GOT3 (cell line): ENCODE measurements at places on chromosomes 11 and 22.

GRCh38 chr22:31081963-31082605 lies 966 bp downstream of the SMTN start:
- DNase-seq, result no peak

- DNase-seq, result no peak
These were observed 77.7 kb downstream of the STIM1 start for GRCh38 chr11:3933165-3933628.

GRCh38 chr11:103980108-103980507 lies 56.3 kb upstream of the DDI1 start:
- no peak for DNase-seq

- no peak for DNase-seq
These were observed 3.7 kb downstream of the SNRPD3 start for GRCh38 chr22:24559471-24559870.

- no peak for DNase-seq
These were observed 23.5 kb upstream of the GRAMD1B start for GRCh38 chr11:123406441-123407129.

DNA sequence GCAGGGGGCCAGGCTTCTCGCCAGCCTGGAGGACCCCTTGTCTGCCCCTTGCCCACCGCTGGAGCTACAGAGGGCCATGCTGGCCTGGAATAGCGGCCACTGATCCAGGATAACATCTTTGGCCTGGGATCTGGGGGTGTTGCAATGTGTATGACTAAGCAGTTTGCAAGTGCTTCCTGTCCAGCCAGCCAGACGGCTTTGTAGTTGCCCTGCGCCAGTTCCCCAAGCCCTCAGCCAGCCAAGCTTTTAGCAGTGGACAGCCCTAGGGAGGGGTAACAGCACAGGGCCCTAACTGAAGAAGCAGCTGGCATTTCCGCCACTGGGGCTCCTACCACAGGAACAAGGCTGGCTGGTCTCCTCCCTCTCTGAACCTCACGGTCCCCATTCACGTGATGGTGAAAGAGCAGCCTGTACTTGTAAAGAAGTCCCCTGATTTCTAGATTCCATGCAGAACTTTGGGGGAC lies 32.1 kb downstream of the UQCR10 start:
- DNase-seq, result peak; percentile 56

- DNase-seq, result no peak
These were observed 646.8 kb upstream of the CCDC90B start for GRCh38 chr11:83933008-83933407.

GRCh38 chr22:46508491-46508999 lies 28.9 kb downstream of the CELSR1 start:
- no peak for DNase-seq

DNA sequence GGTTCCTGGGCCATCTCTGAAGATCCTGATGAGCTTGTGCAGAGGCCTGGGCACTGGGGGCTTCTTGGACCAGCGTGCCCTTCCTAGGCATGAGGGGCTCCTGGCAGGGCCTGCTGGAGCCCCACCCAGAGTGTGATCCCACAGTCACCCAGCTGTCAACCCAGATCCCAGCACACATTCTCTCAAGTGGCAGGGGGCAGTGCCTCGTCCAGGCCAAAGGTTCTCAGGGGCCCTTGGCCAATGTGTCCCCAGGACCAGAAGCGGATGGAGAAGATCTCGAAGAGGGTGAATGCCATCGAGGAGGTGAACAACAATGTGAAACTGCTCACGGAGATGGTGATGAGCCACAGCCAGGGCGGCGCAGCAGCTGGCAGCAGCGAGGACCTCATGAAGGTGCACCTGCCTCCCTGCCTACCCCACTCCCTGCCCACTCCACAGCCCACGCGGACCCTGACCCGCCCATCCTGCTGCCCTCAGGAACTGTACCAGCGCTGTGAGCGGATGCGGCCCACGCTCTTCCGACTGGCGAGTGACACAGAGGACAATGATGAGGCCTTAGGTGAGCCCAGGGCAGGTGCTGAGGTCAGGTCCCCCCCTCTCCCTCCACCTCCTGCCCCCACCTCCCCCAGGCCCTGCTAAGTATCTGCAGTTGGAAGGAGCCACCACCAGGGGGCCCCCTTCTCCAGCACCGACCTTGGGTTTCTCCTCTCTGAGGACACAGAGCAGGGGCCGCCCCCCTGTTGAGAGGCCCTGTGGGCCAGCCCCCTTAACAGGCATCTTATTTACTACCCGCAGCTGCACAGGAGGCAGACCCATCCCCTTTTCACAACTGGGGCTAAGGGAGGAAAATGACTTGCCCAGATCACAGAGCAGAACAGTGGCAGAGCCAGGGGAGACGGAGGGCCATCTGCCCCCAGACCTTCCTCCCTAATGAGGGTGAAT lies 14.7 kb downstream of the GGA1 start:
- DNase-seq, result no peak

DNA sequence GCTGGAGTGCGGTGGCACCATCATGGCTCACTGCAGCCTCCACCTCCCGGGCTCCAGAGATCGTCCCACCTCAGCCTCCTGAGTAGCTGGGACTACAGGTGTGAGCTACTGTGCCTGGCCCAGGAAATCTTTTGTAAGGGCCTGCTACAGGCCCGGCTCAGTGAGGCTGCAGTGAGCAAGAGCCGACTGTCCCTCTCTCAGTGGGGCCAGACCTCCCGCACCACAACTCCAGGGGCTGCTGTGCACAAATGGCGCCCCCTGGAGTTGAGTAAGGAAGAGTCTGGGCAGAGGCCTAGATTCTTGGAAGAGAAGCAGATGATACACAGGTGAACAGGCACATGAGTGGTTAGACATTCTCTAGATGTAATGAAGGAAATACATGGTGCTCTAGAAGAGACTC lies 7.0 kb downstream of the SERHL2 start:
- DNase-seq, result no peak

- no peak for DNase-seq
These were observed 73.9 kb upstream of the FGF3 start for GRCh38 chr11:69892986-69893555.

- no peak for DNase-seq
These were observed 80.5 kb upstream of the WNT7B start for GRCh38 chr22:46057246-46058090.

DNA sequence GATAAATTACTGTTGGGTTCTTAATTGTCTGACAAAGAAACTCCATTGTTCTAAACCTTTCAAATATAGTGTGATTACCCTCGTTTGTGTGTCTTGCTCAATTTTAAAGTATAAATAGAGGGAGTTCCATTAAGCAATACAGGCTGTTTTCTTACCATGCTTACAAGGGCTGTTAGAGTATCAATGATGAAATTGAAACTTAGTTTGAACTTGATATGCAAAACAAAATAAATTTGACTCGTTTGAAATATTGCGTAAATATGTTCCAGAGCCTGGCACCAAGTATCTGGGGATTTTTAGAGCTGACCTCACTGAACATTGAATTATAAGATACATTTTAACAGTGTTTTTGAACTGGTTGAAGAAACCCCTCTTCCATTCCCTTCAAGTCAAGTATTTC lies 31.7 kb downstream of the TEAD1 start:
- no peak for DNase-seq

DNA sequence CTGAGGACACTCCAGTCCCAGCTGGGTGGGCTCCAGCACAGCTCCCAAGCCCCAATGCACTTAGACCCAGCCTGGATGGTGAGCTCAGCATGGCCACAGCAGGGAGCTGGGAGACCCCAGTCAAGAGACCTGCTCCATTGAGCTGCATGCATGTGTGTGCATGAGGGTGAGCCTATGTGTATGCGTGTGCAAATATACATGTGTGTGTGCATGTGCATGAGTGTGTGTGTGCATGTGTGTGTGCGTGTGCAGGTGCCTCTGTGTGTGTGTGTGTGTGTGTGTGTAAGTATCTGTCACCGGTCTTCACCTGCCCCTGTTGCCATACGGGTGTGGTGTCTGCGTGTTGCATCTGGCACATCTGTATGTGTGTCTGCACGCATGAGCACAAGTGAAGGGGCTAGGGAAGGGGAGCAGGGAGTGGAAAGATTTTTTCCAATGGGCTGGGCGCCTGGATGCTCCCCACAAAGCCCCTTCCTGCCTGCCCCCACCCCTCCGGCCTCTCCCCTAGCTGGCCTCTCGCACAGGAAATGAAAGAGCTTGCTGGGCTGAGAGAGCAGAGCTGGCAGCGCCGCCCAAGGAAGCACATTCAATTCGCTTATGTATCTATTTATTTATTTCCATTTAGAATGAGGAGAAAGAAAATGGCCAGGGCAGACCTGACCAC lies 4.1 kb downstream of the TSPAN32 start:
- DNase-seq, result no peak

GRCh38 chr11:57801183-57801485 lies 39.5 kb downstream of the CTNND1 start:
- no peak for DNase-seq

- no peak for DNase-seq
These were observed 6.0 kb downstream of the CCDC157 start for GRCh38 chr22:30362651-30363281.

GRCh38 chr11:12099132-12099873 lies 11.1 kb upstream of the MICAL2 start:
- DNase-seq, result no peak

DNA sequence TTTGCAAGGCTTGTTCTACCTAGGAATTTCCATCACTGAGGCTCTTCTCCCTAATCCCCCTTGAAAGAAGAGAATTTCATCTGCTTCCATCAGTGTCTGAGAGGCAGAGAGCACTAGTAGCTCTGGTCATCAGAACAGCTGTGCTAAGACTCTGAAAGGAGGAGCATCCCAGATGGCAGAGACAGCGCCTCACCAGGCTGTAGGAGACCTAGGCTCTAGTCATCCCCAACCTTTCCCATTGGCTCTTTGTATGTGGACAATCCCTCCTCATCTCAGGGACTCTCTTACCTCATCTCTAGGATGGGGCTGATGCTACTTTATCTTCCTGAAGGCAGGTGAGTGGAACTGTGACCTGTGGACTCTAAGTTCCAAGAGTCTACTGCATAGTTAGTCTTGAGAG lies 8.8 kb upstream of the OR9I1 start:
- DNase-seq, result no peak
